ENCODE measurements at places on chromosomes 16 and 17. TPM values are rescaled to one million over a fixed set of nuclear protein-coding genes. Genes with fewer than 3 reads are reported as not detected.

GRCh38 chr16:10879681-10880589 is 2.9 kb downstream of the CIITA start:
- H3K27ac ChIP-seq, result no peak overlapping the region
- no peaks in the 10 kb centered on the region for H3K36me3 ChIP-seq
- H3K4me3 ChIP-seq, result no peak overlapping the region
- no peaks in the 10 kb centered on the region for H3K4me1 ChIP-seq
- no peak for DNase-seq

Gene KRT40
- not detected for total RNA-seq

DNA sequence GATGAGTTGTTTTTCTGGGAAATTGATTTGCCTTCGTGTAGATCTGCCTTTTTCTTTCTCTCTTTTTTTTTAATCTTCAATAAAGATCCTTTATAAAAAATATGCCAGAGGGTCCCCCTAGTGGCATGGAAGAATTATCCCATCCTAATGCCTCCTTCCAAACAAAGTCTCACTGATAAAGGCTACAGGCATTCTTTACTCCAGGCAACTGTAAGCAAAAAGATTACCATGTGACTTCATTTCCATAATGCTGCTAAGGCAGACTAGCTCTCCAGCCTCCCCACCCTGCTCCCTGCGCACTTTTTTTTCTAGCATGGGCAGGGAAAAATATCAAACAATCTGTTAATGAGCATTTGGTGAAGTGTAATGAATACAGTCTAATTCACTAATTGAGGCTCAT is 220.2 kb upstream of the CDH8 start:
- H3K4me1 ChIP-seq, result no peaks in the 10 kb centered on the region
- DNase-seq, result no peak

DNA sequence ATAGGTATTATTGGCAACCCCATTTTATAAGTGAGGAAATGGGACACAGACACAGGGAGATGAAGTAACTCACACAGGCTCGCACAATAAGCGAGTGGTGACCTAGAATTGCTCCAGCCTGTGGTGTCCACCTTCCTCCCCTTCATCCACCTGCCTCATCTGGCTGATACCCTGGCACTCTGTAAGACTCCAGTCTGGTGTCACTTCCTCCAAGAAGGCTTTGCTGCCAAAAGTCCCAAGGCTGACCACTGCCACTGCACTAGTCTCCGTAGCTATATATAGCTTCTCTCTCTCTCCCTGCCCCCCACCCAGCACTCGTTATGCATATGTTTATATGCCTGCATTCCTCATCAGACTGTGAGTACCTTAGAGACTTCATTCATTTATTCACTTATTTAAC is 66.1 kb upstream of the SREBF1 start:
- peaks cover 41% of the 10 kb centered on the region for H3K36me3 ChIP-seq
- H3K27ac ChIP-seq, result no peak overlapping the region
- no peaks in the 10 kb centered on the region for H3K27me3 ChIP-seq
- H3K4me1 ChIP-seq, result peaks cover 17% of the 10 kb centered on the region

DNA sequence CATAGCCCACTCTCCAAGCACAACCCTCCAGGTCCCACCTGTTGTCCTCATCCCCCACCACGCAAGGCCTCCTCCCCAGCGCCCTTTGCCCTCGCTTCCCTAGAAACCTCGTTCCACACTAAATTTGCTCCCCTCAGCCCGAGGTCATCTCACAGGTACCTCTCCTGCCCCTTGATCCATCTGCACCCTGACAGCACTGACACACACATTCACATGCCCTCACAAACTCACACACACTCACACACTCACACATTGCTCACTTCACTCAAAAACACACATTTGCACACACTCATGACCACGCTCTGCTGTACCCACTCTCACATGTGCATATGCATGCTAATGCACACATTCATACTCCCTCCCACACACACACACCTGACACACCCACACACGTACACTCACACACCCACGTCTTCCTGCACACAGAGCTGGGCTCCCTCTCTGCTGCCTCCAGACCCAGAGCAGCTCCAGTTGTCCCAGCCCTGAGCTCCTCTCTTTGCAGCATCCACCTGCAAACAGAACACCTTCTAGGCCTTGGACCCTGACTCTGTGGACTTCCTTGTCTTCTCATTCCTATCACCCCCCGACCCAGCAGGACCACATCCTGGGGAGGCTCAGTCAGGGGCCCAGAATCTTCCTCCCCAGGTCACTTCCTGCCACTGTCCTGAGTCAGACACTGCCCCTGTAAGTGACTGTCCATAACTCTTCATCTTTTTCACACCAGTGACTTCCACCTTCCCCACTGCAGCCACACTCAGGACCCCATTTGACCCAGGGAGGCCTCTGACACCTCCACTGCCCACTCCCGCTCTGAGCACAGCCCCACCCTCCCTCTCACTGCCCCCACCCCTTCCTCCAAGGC is 4.9 kb downstream of the ASGR2 start:
- H3K36me3 ChIP-seq, result no peaks in the 10 kb centered on the region
- H3K4me3 ChIP-seq, result no peak overlapping the region
- H3K27me3 ChIP-seq, result peaks cover 10% of the 10 kb centered on the region
- no peak overlapping the region for H3K27ac ChIP-seq
- no peak for DNase-seq
